ENCODE measurements at places on chromosomes 12 and 14. TPM values are rescaled to one million over a fixed set of nuclear protein-coding genes. Genes with fewer than 3 reads are reported as not detected.
A peak's percentile ranks its signal among the peaks of the same experiment; 100 is the strongest.

GRCh38 chr14:100118396-100119011 lies 40.9 kb downstream of the DEGS2 start:
- H3K36me3 ChIP-seq = no peaks in the 10 kb centered on the region
- H3K4me3 ChIP-seq = no peak overlapping the region
- H3K27me3 ChIP-seq = no peaks in the 10 kb centered on the region
- H3K4me1 ChIP-seq = no peaks in the 10 kb centered on the region

DNA sequence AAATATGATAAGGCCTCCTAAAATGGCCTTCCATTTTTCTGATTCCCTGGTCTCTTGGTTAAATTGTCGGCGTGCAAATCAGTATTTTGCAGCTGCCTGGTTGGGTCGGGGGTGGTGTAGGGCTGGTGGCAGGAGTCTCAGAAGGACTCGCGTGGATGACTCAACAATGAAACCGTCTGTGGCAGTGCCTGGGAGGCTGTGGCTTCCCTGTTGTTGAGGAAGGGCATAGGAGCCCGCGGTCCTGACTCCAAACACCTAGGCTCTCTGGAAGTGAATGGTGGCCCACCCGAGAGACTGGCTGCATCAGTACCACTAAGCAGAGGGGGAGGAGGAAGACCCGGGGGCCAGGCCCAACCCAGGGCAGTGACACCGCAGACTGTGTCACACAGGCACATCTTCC lies 207.9 kb downstream of the TTC7B start:
- H3K4me1 ChIP-seq = peaks cover 12% of the 10 kb centered on the region
- no peaks in the 10 kb centered on the region for H3K36me3 ChIP-seq
- DNase-seq = no peak

DNA sequence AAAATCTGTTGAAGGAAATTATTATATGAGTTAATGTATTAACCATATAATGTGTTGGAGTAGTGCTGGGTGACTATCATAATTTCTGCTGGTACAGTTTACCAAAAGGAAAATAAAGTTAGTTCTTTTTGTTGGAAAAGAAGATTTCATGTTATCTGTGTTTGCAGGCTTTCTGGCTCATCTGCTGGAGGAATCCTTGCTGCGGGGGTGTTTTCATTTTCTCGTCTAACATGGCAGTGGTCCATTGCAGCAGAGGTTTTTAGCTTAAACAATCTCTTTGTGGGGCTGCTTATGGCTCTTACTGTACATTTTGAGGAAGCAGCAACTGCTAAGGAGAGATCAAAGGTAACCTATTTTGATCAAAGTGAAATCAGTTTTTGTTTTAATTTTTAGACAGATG lies 24.1 kb downstream of the TMEM260 start:
- peaks cover 3% of the 10 kb centered on the region for H3K36me3 ChIP-seq
- no peaks in the 10 kb centered on the region for H3K4me1 ChIP-seq
- no peaks in the 10 kb centered on the region for H3K27me3 ChIP-seq
- H3K27ac ChIP-seq = no peak overlapping the region
- DNase-seq = peak; percentile 6
- H3K4me3 ChIP-seq = no peak overlapping the region

DNA sequence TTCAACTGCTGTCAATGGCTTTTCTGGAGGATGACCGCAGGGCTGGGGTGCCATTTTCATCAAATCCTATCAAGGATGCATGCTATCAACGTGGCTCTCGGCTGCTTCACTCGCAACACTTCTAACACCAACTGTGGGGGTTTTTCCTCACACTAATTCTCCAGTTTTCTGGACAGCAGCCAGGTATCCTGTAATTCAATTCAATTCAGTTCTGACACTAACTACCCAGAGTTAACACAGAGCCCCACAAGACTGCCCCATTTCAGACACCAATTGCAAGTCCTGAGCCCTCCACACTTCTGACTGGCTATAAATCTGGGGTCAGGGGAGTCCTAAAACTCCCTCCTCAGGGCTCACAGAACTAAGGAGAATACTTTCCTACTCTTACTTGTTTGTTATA lies 55.3 kb upstream of the TMCC3 start:
- H3K27me3 ChIP-seq = no peaks in the 10 kb centered on the region
- no peak for DNase-seq
- H3K4me1 ChIP-seq = peaks cover 2% of the 10 kb centered on the region
- no peak overlapping the region for H3K4me3 ChIP-seq

GRCh38 chr12:114838480-114838879 lies 154.5 kb upstream of the TBX3 start:
- no peak for DNase-seq
- no peak overlapping the region for H3K27ac ChIP-seq
- H3K36me3 ChIP-seq = no peaks in the 10 kb centered on the region
- H3K4me3 ChIP-seq = no peak overlapping the region
- no peaks in the 10 kb centered on the region for H3K4me1 ChIP-seq

Gene BAZ1A
- total RNA-seq = 11.1 TPM

DNA sequence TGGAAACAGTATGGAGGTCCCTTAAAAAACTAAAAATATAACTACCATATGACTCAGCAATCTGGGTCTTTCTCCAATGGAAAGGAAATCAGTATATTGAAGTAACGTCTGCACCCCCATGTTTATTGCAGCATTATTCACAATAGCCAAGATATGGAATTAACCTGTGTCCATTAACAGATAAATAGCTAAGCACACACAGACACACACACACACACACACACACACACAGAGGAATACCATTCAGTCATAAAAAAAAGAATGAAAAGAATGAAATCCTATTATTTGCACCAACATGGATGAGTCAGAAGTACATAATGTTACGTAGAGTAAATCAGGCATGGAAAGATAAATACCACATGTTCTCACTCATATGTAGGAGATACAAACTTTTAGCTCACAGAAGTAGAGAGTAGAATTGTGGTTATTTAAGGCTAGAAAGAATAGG lies 4.7 kb downstream of the KLRK1 start:
- H3K27ac ChIP-seq = no peak overlapping the region
- no peaks in the 10 kb centered on the region for H3K36me3 ChIP-seq
- H3K27me3 ChIP-seq = no peaks in the 10 kb centered on the region
- DNase-seq = no peak
- no peak overlapping the region for H3K4me3 ChIP-seq
- no peaks in the 10 kb centered on the region for H3K4me1 ChIP-seq

DNA sequence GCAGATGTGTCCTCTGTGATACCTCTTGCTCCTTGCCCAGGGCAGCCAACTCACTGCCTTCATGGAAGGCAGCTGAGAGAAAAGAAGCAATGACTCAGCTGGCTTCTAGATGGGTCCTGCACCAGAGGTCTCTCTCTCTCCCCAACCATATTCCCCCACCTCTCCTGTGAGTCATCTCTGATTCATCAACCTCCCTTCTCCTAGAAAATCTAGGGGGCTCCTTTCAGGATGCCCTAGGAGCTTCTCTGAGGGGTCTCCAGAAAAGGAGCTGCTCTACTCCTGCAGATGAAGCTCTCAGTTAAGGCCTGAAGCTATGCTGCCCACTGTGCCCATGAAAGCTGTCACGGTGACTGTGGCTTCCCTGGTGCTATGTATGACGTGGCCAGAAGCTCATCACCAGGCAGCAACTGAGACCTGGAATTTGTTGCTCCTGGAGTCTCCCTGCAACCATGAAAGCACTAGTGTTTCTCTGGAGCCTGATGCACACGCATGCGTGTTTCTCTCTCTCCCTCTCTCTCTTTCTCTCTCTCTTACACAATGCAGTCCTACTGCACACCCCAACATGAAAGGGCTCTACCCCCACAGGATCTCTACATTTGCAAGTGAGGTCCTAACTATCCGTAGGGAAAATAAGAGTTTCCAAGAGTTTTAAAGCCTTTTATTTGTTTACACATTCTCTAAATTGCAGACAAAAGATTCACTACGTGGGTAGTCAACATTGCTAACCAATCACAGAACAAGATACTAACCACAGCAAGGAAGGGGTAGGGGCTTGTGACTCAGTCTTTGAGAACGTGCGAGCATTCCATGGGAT lies 285.3 kb downstream of the DPF3 start:
- no peak for DNase-seq
- H3K27ac ChIP-seq = no peak overlapping the region
- no peaks in the 10 kb centered on the region for H3K36me3 ChIP-seq
- H3K4me1 ChIP-seq = peaks cover 13% of the 10 kb centered on the region
- no peaks in the 10 kb centered on the region for H3K27me3 ChIP-seq

DNA sequence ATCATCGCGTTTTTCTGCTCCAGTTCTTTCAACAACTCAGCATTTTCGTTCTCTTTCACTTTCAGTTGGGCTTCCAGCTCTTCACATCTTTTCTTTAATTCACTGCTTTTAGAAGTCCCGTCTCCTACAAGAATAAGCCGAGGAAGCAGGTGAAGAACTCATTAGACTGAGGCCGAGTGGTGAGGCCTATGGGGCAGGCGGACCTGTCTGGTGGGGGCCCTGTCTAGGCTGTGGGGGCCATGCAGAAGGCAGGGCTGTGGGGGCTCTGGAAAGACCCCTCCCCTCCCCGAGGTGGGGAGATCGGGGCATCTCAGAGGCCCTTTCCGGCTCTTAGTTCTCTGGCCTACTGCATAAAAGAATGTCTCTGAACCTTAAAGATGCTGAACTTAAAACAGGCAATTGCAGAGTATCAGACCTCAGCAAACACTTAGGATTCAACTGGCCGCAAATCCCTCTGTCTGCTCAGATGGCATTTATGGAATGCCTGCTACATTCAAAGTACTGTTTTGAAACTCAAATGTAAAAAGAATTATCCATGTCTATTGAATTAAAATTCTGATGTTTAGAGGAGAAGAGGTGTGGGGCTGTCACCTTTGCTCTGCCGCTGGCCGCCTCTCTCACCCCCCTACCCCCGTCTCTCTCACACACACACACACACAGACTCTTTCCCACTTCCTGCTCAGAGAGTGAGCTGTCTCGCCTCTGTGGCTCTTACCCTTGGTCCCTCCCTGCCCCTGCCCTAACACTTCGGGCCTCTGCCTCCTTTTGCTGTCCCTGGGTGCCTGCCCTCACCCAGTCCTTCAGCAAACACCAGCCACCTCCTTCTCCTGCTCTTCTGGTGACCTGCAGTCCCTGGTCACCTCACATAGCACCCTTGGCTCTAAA lies 34.7 kb downstream of the CCDC92 start:
- no peaks in the 10 kb centered on the region for H3K4me1 ChIP-seq
- H3K27ac ChIP-seq = no peak overlapping the region
- H3K36me3 ChIP-seq = peaks cover 22% of the 10 kb centered on the region

Gene AMDHD1
- total RNA-seq = 0.25 TPM

Gene PLEKHD1
- total RNA-seq = 0.21 TPM

- DNase-seq = no peak
- no peaks in the 10 kb centered on the region for H3K27me3 ChIP-seq
- H3K4me1 ChIP-seq = no peaks in the 10 kb centered on the region
- no peak overlapping the region for H3K27ac ChIP-seq
- H3K4me3 ChIP-seq = no peak overlapping the region
- H3K36me3 ChIP-seq = no peaks in the 10 kb centered on the region
These were observed 17.9 kb downstream of the SERPINA1 start for GRCh38 chr14:94370524-94370910.

Gene CBLN3
- 2.3 TPM for total RNA-seq

- H3K4me1 ChIP-seq = no peaks in the 10 kb centered on the region
- no peaks in the 10 kb centered on the region for H3K27me3 ChIP-seq
- DNase-seq = no peak
- H3K36me3 ChIP-seq = no peaks in the 10 kb centered on the region
These were observed 10.6 kb upstream of the ACOT1 start for GRCh38 chr14:73526036-73526984.

DNA sequence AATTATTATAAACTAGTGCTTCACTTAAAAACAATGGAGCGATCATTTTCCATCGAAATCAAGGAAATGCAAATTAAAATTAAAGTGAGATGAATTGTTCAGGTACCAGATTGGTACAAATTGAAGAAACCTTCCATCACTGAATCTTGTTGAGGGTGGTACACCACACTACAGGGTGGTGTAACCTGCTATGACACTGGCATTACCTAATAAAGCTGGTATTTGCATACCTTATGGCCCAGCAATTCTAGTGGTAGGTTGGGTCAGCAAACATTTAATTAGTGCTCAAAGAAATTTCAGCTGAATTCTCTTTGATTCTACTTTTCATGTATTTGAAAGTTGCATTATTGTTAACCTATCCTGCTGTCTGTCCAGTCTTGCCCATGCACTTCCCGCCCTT lies 9.2 kb downstream of the TIGAR start:
- H3K4me3 ChIP-seq = no peak overlapping the region
- H3K27me3 ChIP-seq = no peaks in the 10 kb centered on the region
- H3K4me1 ChIP-seq = no peaks in the 10 kb centered on the region
- H3K36me3 ChIP-seq = peaks cover 5% of the 10 kb centered on the region

Gene METTL17
- total RNA-seq = 152 TPM

Gene OR4M1
- total RNA-seq = not detected

DNA sequence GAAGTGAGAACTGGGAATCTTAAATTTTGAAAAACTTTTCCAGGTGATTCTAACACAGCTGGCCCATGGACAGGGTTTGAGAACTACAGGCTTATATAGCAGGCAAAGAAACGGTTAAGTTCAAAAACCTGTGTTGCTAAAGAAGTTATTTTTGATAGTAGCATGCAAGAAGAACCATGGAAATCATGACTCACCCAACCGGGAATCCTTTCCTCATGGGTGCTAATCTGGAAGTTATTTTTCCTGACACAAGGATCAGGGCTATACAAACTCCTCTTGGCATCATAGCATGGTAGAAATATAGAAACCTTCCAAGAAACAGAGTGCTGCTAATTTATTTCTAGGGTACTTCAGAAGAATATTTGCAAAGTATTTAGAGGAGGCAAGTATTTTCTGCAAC lies 588.7 kb downstream of the CCER1 start:
- H3K4me1 ChIP-seq = no peaks in the 10 kb centered on the region
- DNase-seq = peak; percentile 73
- no peak overlapping the region for H3K27ac ChIP-seq

DNA sequence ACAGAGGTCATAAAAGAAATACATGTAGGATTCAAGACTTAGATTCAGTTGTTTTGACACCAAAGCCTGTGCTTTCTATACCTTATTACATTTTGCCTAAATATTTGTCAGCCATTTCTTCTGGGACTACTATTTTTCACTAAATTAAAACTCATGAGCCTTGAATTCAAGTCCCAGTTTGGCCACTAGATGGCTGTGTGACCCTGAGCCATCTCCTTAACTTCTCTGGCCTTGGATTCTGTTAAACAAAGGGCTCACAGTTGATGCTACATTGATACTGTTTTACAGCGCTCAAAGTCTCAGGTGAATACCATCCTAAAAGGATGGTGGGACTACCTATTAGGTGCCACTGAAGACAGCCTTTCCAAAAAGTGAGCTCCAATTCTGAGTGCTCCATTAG lies 39.6 kb upstream of the CCDC198 start:
- H3K4me3 ChIP-seq = no peak overlapping the region
- no peak for DNase-seq
- H3K36me3 ChIP-seq = no peaks in the 10 kb centered on the region
- no peaks in the 10 kb centered on the region for H3K4me1 ChIP-seq
- H3K27ac ChIP-seq = no peak overlapping the region
- H3K27me3 ChIP-seq = no peaks in the 10 kb centered on the region
